ENCODE measurements at places on chromosomes 1 and 21.
A peak's percentile ranks its signal among the peaks of the same experiment; 100 is the strongest.

- H3K27me3 ChIP-seq: no peaks in the 10 kb centered on the region
- no peaks in the 10 kb centered on the region for H3K36me3 ChIP-seq
- no peak overlapping the region for H3K4me3 ChIP-seq
- peaks cover 29% of the 10 kb centered on the region for H3K4me1 ChIP-seq
Measured at GRCh38 chr1:75727571-75727970, 3.1 kb downstream of the ACADM start.

GRCh38 chr1:222234351-222234750 is 313.6 kb downstream of the HHIPL2 start:
- H3K27ac ChIP-seq: no peak overlapping the region
- H3K4me1 ChIP-seq: no peaks in the 10 kb centered on the region
- no peaks in the 10 kb centered on the region for H3K36me3 ChIP-seq
- no peaks in the 10 kb centered on the region for H3K27me3 ChIP-seq

DNA sequence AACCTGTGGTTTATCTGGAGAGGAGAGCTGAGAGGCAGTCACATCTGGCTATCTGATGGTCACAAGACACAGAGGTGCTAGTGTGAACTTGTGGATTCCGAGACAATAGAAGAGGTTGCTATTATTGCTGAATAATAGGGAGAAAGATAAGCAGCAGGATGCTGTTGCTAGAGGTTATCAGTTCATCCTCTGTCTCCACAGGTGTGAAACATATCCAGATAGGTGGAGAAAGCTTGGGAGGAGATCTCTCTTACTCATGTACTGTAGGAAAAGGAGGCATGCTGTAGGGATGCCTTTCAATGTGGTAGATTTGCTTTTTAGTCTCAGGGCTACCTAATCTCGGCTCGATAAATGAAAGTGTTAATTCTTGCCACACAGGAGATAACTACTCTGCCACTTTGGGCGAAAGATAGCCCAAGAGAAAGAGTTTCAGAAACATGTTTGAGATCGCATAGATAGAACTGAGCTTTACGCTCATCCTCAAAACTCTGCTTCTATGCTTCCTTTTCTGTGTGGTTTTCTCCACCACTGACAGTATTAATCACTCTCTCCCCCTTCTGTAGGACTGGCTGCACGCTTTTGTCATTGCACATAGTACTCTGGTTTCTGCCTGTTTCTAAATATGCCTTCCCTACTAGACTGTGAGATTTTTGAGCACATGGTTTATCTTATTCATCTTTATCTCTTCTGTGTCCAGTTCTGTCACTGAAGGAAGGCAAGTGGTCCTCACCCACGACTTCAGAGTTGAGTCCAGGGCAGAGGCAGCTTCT is 36.7 kb upstream of the PLXNA2 start:
- H3K27me3 ChIP-seq: no peaks in the 10 kb centered on the region
- H3K27ac ChIP-seq: no peak overlapping the region
- no peaks in the 10 kb centered on the region for H3K4me1 ChIP-seq
- H3K36me3 ChIP-seq: no peaks in the 10 kb centered on the region
- no peak for DNase-seq

DNA sequence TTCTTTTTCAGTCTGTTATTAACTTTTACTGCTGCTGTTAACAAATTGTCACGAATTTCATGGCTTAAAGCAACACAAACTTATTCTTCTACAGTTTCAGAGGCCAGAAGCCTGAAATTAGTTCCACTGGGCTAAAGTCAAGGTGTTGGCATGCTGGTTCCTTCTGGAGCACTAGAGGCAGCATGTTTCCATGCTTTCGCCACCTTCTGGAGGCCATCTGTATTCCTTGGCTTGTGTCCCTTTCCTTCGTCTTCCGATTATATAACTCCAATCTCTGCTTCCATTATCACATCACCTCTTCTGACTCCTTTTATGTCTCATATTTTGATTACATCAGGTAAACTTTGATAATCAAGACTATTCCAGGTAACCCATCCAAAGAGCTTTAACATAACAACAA is 1742.1 kb downstream of the BRINP3 start:
- no peaks in the 10 kb centered on the region for H3K27me3 ChIP-seq
- no peak overlapping the region for H3K27ac ChIP-seq
- H3K36me3 ChIP-seq: no peaks in the 10 kb centered on the region
- no peak overlapping the region for H3K4me3 ChIP-seq
- H3K4me1 ChIP-seq: no peaks in the 10 kb centered on the region

DNA sequence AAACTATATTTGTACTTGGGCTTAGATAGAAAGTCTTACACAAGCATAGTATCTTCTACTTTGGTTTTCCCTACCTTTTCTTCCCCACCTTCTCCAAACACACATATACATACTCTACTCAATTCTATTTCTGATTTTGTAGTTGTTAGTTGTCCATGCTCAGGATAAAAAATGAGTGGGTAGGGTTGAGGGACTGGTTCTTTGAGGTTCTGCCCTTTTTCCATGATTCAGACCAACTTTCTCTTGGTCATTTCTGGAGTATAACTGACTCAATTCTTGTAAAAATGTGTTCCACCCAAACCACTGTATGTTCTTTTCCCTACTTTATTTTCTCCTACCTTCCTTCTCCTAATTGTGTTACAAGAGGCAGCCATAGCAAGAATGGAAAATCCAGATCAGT is 3.3 kb downstream of the CFAP126 start:
- H3K4me3 ChIP-seq: no peak overlapping the region
- no peaks in the 10 kb centered on the region for H3K4me1 ChIP-seq
- H3K27me3 ChIP-seq: no peaks in the 10 kb centered on the region
- DNase-seq: no peak

- no peak overlapping the region for H3K27ac ChIP-seq
- H3K4me3 ChIP-seq: no peak overlapping the region
- no peaks in the 10 kb centered on the region for H3K4me1 ChIP-seq
Measured at GRCh38 chr1:91511386-91511785, 10.7 kb downstream of the CDC7 start.

DNA sequence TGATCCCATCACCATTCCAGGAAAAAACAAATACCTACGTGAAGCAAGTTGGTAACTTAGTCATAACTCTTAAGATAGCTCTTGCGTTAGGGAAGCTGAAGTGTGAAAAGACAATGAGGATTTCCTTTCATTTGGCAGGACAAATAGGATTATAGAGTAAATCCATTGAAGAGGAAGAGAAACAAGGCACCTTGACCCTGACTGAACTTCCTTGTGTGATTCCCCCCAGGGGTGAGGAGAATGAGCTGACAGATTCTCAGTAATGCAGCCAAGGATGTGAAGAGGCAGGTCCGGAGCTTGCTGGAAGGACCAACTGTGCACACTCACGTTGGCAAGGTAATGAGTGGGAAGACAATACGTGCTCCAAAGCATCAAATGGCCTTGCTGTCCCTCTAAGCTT is 55.0 kb upstream of the HMCN1 start:
- H3K27me3 ChIP-seq: no peaks in the 10 kb centered on the region
- no peak for DNase-seq
- no peaks in the 10 kb centered on the region for H3K36me3 ChIP-seq
- H3K4me1 ChIP-seq: no peaks in the 10 kb centered on the region
- no peak overlapping the region for H3K4me3 ChIP-seq

DNA sequence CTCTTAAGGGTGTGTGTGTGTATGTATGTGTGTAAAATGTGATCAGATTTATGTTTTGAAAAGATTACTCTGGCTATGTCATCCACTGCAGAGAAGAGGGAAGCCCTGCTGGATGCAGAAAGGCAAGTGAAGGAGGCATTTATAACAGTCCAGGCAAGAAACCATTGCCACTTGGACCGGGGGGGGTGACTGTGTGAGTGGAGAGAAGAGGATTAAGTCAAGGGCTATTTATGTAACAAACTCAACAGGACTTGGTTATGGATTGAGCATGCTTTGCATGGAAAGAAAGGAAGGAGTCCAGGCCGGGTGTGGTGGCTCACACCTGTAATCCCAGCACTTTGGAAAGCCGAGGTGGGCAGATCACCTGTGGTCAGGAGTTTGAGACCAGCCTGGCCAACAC is 143.0 kb downstream of the URB2 start:
- H3K4me1 ChIP-seq: no peaks in the 10 kb centered on the region
- H3K36me3 ChIP-seq: no peaks in the 10 kb centered on the region
- H3K4me3 ChIP-seq: no peak overlapping the region
- H3K27ac ChIP-seq: no peak overlapping the region
- no peak for DNase-seq

DNA sequence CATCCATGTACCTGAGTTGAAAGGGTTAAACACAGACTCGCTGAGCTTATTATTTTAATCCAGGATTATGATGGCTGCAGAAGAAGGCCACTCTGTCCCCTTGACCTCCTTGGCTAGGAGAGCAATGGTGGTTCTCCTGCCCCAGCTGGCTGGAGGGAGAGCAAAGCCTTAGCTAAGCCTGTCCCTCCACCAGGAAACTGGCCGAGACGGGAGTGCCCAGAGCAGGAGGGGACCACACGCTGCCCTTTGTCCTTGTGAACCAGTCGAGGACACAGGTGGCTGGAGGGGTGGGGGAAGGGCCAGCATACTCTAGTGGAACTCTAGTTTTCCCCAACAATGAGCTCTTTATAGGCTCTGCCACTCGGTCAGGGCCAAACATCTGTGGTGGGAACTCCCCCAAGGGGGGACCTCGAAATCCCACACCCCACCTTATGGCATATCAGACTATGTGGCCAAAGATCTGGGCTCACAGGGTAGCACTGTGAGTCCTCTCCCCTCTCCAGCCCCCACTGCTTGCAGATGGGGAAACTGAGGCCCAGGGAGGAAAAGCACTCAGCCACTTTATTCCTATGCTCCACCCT is 12.9 kb downstream of the KIAA1614 start:
- H3K27ac ChIP-seq: peak overlapping the region; percentile 47
- H3K27me3 ChIP-seq: no peaks in the 10 kb centered on the region
- peaks cover 4% of the 10 kb centered on the region for H3K36me3 ChIP-seq
- no peak for DNase-seq
- H3K4me1 ChIP-seq: peaks cover 47% of the 10 kb centered on the region

- no peaks in the 10 kb centered on the region for H3K4me1 ChIP-seq
- H3K4me3 ChIP-seq: no peak overlapping the region
- no peak overlapping the region for H3K27ac ChIP-seq
- H3K27me3 ChIP-seq: no peaks in the 10 kb centered on the region
- no peaks in the 10 kb centered on the region for H3K36me3 ChIP-seq
Measured at GRCh38 chr1:68625624-68626023, 128.7 kb upstream of the DEPDC1 start.

GRCh38 chr1:235417086-235417697 is 50.0 kb downstream of the TBCE start:
- H3K27me3 ChIP-seq: no peaks in the 10 kb centered on the region
- no peak overlapping the region for H3K27ac ChIP-seq
- DNase-seq: no peak
- no peaks in the 10 kb centered on the region for H3K4me1 ChIP-seq

- no peaks in the 10 kb centered on the region for H3K27me3 ChIP-seq
- H3K36me3 ChIP-seq: no peaks in the 10 kb centered on the region
- H3K27ac ChIP-seq: no peak overlapping the region
- no peak for DNase-seq
- H3K4me3 ChIP-seq: no peak overlapping the region
Measured at GRCh38 chr1:6352138-6352563, 41.4 kb downstream of the ACOT7 start.

GRCh38 chr1:68328490-68328889 is 96.2 kb upstream of the WLS start:
- H3K27me3 ChIP-seq: no peaks in the 10 kb centered on the region
- no peak for DNase-seq
- no peak overlapping the region for H3K4me3 ChIP-seq
- peaks cover 5% of the 10 kb centered on the region for H3K4me1 ChIP-seq
- H3K27ac ChIP-seq: no peak overlapping the region

DNA sequence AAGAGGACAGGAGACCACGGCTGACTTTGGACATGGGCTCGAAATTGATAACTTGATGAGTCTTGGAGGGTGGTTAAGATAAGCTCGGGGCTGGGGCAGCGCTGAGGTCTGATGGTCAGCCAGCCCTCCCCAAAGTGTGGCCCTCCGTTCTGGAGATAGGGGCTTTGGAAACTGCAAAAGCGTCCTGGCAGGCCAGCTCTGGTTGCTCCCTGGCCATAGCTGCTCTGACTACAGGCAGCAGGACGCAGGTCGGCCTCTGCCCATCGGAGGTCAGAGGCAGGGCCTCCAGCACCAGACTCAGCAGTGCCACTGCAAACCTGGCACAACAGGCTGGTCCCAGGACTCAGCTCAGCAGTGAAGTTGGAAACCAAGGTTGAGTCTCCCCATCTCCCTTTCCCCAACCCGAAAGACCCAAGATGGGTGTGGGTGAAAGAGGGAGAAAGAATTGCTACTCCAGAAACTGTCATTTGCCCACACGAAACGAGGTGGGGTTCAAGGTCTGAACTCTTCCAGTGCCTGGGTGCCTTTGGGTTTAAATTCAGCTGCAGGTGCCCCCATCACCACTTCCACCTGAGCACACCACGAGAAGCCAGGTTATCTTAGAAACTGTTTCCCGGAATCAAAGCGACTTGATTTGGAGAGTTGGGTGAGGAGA is 4.8 kb downstream of the SIM2 start:
- H3K4me1 ChIP-seq: peaks cover 54% of the 10 kb centered on the region
- H3K36me3 ChIP-seq: no peaks in the 10 kb centered on the region
- H3K27ac ChIP-seq: no peak overlapping the region
- DNase-seq: no peak
- H3K27me3 ChIP-seq: peaks cover 31% of the 10 kb centered on the region

DNA sequence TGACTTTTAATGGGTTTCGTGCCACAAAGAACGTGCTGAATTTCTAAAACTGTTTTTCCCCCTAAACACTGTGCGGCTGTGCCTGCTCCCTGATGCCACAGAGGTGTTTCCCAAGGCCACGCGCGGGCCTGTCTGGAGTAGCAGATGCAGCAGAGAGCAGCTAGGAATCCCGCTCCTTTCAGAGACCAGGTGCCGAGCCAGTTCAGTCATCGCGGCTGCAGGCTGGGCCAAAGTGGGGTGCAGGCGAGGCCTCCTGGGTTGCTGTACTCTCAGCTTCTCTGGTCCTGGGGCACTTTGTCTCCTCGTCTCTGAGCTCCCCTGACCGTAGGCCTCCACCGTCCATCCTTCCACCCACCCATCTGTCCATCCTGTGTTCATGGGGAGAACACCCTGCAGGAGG is 17.4 kb upstream of the DIP2A start:
- H3K4me1 ChIP-seq: no peaks in the 10 kb centered on the region
- no peaks in the 10 kb centered on the region for H3K27me3 ChIP-seq
- DNase-seq: no peak
- H3K36me3 ChIP-seq: no peaks in the 10 kb centered on the region
- no peak overlapping the region for H3K27ac ChIP-seq
- no peak overlapping the region for H3K4me3 ChIP-seq

DNA sequence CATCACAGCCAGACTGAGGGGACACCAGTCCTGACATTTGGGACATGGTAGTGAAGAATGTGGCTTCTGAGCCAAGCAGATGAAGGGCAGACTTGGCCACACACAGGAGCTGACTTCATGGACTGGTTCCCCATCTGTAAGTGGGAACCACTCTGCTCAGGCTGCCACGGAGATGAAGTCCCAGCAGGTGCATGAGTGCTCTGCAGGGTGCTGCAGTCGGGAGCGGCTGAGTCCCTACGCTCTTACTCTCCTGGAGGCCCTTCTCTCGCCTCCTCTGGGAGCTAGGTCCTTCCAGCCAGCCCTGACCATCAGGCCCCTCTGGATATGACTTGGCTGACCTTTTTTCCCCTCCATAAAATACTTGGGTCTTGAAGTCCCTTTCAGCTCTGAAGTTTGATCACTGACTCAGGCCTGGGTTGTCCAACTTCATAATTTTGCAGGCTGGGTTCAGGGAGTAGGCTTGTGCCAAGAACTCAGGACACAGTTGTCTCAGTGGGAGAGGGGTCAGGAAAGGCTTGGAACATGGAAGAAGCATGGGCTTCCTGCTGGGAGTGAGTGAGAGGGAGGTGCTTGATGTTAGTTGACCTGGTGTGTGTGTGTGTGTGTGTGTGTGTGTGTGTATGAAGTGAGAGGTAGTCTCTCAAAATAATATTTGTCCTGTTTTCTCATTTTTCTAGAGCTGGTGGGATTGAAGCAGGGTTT is 21.0 kb upstream of the EPS8L3 start:
- DNase-seq: no peak
- H3K27ac ChIP-seq: no peak overlapping the region
- H3K4me1 ChIP-seq: peaks cover 30% of the 10 kb centered on the region
- H3K4me3 ChIP-seq: no peak overlapping the region
